Naive B cell (primary cell): ENCODE measurements at places on chromosomes 6 and 20. TPM values are rescaled to one million over a fixed set of nuclear protein-coding genes. Genes with fewer than 3 reads are reported as not detected.

GRCh38 chr6:114064862-114065261 lies 93.9 kb upstream of the HDAC2 start:
- no peak for DNase-seq

- DNase-seq, result no peak
These were observed 11.4 kb downstream of the HECA start for GRCh38 chr6:139146317-139146726.

- no peak for DNase-seq
These were observed 57.3 kb upstream of the EDN1 start for GRCh38 chr6:12232821-12233220.

The USP49 gene
- 0.69 TPM for polyA plus RNA-seq

DNA sequence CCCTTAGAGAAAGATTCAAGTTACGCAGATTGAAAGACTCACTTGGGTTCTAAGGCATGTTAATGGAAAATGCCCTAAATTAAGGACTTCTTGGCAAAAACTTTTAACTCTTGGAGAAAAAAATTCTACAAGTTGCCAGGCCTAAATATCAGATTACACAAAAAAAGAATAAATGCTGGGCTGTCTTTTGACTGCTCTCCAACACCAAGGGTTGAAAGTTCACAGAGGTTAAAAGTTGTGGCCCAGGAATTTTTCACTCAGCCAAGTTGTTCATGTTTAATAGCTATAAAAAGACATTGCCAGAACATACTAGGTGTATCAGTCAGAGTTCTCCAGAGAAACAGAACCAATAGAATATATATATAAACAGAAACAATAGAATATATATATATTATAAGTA lies 268.4 kb upstream of the PRND start:
- DNase-seq, result no peak

GRCh38 chr20:50330504-50331313 lies 140.1 kb downstream of the CEBPB start:
- DNase-seq, result no peak

The IL22RA2 gene
- not detected for polyA plus RNA-seq

The C6orf141 gene
- polyA plus RNA-seq, result not detected

DNA sequence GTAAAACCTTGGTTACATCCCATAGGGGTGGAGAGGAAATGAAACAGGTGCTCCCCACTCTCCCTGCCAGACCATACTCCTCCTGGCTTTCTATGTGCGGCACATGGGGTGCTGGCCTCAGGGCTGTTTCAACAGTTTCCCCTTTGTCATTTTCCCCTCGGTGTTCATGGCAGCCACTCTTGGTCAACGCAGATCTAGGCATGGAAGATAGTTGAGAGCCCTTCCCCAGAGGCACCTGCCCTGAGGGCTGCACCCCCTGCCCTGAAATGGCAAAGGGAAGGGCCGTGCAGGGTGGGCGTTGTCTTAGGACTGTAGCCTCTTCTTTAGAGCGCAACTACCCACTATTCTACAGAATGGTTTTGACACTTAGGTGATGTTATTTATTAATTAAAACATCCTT lies 4.4 kb downstream of the CST1 start:
- no peak for DNase-seq
